ENCODE measurements at places on chromosomes 2 and 18.

- DNase-seq: no peak
Measured at GRCh38 chr18:37987901-37988300, 422.3 kb upstream of the CELF4 start.

GRCh38 chr2:233007739-233008138 is 5.3 kb downstream of the NGEF start:
- peak; percentile 25 for DNase-seq

- no peak for DNase-seq
Measured at GRCh38 chr2:207516206-207516605, 13.6 kb upstream of the CREB1 start.

DNA sequence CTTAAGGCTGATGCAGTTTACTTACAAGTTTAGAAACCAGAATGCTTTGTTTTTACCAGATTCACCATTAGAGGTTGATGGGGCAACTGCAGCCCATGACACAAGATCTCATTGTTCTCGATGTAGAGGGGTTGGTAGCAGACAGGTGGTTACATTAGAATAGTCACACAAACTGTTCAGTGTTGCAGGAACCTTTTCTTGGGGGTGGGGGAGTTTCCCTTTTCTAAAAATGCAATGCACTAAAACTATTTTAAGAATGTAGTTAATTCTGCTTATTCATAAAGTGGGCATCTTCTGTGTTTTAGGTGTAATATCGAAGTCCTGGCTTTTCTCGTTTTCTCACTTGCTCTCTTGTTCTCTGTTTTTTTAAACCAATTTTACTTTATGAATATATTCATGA is 99.4 kb upstream of the IL1R2 start:
- no peak for DNase-seq

DNA sequence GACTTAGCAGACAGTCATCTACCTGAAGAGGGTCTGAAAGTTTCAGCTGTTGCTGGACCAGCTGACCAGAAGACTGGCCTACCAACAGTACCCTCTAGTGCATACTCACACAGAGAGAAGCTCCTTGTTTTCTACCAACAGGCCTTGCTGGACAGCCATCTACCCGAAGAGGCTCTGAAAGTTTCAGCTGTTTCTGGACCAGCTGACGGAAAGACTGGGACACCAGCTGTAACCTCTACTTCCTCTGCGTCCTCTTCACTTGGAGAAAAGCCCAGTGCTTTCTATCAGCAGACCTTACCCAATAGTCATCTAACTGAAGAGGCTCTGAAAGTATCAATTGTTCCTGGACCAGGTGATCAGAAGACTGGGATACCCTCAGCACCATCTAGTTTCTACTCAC is 63.2 kb downstream of the ALMS1 start:
- DNase-seq: no peak

DNA sequence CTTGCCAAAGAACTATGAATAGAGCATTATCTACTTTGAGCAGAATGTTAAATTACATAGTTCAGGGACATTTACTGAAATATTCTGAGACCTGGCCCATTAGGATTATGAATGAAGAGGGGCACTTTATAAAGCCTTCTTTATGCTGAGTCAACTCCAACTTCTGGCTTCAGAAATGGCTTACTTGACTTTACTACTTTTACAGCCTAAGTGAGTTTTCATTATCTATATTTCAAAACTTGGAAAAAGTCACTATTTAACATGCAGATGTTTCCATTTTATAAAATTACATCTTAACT is 37.7 kb downstream of the SESTD1 start:
- no peak for DNase-seq

GRCh38 chr2:84388921-84389490 is 70.1 kb downstream of the SUCLG1 start:
- no peak for DNase-seq

DNA sequence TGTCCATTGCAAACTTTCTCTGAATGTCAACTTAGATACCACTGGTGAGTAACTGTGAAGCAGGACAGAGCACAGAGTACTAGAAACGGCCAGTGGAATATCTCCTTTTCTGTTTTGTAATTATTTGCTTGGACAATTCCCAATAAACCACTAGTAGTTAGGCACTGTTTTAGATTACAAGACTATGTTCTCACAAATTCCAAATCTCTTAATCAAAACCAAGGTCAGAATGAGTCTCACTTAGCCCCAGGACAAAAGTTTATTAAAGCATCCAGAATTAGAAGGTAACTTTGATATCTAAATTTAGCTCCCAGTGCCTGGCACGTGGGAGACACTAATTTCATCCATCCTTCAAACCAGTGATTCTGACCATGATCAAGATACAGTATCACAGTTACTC is 89.0 kb downstream of the ZNF521 start:
- peak; percentile 11 for DNase-seq

GRCh38 chr2:224031358-224031970 is 7.6 kb downstream of the SERPINE2 start:
- DNase-seq: no peak

GRCh38 chr2:19796035-19796695 is 105.6 kb downstream of the TTC32 start:
- DNase-seq: peak; percentile 87

DNA sequence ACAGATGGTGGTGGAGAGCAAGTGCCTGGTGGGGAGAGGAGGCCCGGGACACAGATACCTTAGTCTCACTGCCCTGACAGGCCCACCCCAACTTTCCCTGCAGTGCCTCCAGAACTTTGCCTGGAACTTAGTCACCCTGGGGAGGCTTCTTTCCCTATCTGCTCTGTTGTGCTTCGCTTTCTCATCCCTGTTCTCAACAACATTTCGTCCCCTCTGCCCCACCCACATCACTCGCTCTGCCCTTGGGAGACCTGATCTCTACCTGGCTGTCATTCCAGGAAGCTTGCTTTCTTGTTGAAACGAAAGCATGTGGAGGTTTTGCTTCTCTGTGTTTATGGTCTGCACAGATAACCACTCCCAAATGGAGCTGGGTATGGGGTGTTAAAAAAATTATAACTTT is 93.8 kb downstream of the PRKCE start:
- no peak for DNase-seq

DNA sequence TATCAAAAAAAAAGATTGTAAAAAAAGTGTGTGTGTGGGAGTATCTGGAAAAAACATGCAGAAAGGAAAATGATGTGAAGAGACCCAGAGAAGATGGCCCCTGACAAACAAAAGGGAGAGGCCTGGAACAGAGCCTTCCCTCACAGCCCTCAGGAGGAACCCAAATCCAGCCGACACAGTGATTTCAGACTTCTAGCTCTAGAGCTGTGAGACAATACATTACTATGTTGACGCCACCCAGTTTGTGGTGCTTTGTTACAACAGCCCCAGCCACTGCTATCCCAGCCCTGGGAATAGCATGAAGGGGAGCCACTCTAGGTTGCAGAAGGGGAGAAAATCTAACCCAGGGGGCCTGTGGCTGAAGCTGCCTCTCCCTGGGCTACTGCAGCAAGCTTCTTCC is 59.0 kb upstream of the ZBTB7C start:
- no peak for DNase-seq

DNA sequence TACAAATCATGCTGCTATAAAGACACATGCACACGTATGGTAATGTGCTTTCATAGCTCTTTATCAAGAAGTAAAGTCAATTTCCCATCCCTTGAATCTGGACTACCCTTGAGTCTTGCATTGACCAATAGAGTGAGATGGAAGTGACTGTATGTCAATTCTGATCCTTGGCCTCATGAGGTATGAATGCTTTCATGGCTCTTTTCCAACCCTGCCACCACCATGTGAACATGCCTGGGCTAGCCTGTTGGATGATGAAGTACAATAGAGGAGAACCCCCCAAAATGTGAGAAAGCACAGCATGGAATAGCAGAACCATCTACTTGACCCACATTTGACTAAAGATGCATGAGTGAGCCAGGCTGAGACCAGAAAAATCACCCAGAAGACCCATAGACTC is 237.0 kb downstream of the NYAP2 start:
- no peak for DNase-seq

- DNase-seq: no peak
Measured at GRCh38 chr18:3329872-3330271, 67.9 kb downstream of the MYL12B start.

GRCh38 chr2:39486071-39486470 is 49.0 kb upstream of the MAP4K3 start:
- DNase-seq: no peak

- peak; percentile 89 for DNase-seq
Measured at GRCh38 chr2:26692279-26692896, at the start of gene KCNK3. KCNK3 (plus strand) TSS chr2:26692722; CDS start chr2:26692876, 154 bp downstream.

DNA sequence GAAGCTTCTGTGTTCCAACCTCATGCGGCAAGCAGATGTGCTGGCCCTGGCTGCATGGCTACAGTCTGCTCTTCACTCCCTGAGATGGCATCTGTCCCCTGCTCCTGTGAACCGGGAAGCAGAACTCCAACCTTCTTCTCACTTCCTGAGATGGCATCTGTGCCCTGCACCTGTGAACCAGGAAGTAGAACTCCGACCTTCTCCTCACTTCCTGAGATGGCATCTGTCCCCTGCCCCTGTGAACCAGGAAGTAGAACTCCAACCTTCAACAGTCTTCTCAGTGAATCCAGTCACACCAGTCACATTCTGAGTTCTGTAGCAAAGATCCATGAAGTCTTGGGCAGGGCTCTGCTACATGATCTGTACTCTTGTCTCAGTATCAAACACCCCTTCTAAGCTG is 887.2 kb upstream of the KLHL29 start:
- no peak for DNase-seq

GRCh38 chr2:220117025-220117424 is 489.6 kb downstream of the SLC4A3 start:
- DNase-seq: no peak

DNA sequence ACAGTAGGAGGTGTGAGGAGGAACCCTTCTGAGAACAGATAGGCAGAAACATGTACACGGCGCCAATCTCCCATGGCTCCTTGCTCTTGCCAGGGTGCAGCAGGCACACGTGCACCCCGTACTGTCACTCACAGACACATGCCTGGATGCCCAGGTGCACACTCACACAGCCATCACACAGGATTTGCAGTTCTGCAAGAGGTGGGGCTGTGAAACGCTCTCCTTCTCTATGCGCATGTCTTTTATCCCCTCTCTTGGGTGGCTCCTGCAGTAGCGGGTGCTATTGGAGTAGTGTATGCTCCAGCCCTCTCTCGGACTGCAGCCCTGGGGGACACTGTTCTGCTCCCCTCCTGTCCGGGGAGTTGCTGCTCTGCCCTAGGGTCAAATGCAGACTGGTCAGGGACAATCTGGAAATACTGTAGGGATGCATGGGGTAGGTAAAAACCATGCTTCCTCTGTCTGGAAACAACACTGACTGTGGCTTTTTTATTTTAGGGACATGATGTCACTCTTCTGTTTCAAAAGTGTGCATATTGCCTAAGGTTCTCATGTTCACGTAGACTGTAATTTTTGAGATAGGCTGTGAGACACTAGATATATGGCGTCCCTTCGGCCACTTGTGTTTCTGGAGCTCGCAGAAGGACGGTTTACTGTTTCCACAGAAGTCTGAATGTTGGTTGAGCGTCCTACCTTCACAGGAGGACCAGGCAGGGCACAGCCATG is 118.5 kb downstream of the PRKCE start:
- DNase-seq: no peak

DNA sequence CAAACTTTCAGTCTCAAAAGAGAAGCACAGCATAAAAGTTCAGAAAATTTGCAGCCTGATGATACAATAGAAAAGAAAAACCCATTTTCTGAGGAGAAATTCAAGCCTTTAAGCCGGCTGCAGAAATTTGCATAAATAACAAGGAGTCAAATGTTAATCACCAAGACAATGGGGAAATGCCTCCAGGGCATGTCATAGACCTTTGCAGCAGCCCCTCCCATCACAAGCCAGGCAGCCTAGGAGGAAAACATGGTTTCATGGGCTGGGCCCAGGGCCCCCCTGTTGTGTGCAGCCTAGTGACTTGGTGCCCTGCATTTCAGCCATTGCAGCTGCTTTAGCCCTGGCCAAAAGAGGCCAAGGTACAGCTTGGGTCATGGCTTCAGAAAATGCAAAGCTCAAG is 54.1 kb upstream of the CAVIN2 start:
- no peak for DNase-seq

DNA sequence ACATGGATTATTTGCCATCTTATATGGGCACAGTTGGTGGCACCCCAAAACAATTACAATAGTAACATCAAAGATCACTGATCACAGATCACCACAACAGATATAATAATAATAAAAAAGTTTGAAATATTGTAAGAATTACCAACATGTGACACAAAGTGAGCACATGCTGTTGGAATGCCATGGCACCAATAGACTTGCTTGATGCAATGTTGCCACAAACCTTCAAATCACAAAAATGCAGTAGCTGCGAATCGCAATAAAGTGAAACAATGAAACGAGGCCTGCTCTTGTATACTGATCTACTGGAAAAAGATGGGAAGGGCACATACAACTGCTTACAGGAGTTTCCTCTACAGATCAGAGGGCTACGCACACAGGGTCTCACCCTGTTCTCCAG is 32.2 kb upstream of the AMMECR1L start:
- no peak for DNase-seq

GRCh38 chr2:140526575-140526974 is 1604.2 kb downstream of the LRP1B start:
- no peak for DNase-seq

GRCh38 chr2:11481789-11482472 is 16.0 kb upstream of the E2F6 start:
- no peak for DNase-seq

DNA sequence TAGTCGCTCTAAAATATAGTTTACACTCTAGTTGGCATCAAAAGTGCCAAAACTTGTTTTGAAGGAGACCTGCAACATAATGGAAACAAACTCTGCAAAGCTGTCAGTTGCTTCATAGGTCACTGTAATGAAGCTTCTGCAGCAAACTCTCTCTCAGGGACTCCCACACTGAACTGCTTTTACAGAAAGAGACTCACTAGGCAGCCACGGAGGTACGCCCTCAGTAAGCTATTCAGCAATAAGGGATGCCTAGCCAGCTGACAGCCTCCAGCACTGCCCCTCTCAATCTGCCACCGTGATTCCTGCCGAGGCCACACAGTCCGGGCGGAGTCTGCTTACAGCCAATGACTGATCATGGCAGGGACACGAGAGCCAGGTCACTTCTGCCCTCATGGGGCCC is 51.1 kb downstream of the COLEC12 start:
- DNase-seq: no peak

DNA sequence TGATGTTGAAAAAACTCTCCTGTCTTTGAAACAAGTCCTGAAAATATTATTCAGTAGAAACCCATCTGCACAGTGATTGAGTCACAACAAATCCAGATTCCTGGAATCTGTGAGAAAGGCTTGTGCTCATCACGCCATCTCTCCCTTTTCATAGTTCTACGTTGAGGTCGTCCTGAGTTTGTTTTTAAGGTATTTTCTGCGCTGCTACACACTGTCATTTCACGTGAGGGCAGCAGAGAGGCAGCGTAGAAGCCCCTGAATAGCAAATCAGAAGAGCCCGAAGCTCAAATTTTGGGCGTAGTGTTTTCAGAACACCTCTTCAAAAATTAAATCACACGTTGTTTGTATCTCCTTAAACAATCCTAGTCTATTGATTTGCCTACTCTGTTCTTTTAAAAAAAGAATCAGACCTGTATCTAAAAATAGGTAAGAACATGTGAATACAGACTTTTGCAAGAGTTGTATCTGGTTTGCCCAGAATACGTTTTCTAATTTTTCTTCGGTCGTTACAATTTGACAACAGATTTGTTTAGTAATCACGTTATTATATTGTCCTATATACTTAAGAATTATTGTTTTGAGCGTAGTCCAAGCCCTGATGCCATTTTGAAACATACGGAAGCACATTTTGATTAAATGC is 61.6 kb upstream of the SLC38A11 start:
- DNase-seq: peak; percentile 44

- no peak for DNase-seq
Measured at GRCh38 chr2:27904405-27904665, 13.8 kb downstream of the BABAM2 start.

- DNase-seq: no peak
Measured at GRCh38 chr18:49949951-49950395, 136.6 kb upstream of the ACAA2 start.

- no peak for DNase-seq
Measured at GRCh38 chr2:24375349-24376087, 15.2 kb upstream of the ITSN2 start.
